ENCODE measurements at places on chromosomes 12 and 14. TPM values are rescaled to one million over a fixed set of nuclear protein-coding genes. Genes with fewer than 3 reads are reported as not detected.

DNA sequence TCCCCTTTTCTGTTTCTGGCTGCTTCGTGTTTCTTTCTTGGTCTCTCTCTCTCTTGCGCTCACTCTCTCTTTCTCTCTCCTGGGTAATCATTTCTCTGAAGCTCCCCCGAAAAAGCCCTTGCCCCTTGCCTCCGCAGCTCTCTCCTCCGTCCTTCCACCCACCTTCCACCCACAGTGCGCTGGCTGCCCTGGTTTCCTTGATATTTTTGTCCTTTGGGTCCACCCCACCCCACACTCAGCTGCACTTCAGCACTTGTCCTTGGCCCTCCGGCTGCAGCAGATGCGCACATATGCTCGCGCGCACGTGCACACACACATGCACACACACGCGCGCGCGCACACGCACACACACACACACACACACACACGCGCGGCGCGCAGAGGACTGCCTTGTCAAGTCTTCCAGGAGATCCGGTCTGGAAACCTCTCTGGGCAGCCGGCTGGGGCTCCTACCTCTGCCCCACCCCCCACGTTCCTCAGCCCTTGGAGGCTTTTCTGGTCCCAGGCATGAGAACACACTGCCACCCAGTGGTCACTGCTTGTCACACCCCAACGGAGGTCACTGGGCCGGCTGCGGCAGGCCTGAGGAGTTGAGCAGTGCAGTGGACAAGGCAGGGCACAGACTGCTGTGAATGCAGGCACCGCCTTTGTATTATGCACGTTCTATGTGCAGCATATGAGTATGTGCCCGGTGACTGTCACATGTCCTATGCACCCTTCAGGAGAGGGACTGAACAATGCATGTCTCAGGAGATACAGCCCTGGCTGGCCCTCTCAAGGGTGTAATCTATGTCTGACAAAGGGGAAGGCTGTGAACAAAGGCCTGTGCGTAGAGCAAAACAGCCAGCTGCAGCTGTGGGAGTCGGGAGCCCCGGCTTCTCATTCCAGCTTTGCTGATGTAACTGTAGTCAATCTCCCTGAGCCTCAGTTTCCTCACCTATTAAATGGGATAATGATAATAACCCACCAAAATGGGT is 6.5 kb downstream of the LAG3 start:
- peak; percentile 82 for DNase-seq

DNA sequence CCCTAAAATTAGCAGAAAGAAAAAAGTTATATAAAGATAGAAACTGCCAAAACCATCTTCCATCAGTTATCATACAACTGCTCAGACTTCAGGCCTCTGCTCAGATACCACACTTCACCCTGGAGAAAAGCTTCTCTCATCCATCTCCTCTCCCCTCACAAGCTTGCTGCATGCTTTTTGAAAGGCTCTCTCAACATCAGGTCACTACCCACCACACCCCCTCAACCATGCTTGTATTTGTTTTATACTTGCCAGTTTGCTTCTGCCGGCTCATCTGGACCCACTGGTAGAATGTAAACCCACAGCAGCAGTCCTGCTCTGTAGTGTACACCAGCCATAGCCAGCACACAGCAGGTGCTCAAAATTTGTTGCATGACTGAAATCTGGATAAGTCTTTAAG is 8.8 kb downstream of the PPP1CC start:
- DNase-seq: no peak

DNA sequence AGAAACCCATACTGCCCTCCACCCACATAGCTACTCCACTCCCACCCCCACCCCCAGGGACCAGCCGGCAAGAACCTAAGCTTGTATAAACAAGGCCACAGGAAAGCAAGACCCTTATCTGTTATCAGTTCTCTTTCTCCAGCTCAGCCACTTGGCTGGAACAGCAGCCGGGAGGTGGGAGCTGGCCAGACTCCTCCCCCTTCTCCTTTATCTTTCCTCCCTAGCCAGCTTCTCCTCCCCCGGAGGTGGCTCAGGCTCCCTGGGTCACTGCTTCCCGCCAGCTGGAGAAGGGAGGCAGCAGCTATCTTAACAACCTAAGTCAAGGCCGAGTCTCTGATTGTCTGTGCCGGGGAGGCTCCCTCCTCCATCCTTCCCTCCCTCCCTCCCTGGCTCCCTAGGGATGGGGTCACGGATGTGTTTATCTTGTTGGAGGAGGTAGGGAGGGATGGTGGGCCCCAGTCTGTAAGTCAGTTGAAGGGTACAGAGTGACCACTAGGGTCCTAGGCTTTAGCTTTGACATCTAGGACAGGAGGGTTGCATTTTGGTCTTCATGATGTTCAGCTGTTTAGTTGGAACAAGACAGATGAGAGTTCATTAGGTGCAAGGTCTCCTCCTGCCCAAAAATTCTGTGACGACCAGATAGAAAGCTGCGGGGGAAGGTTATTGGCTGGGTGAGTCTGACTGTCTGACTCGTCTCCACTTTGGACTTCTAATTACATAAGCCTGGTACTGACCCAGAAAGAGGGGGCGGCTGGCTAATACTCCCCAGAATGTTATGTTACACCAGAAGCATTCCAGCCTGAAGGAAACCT is 29.7 kb downstream of the ZFP36L1 start:
- peak; percentile 63 for DNase-seq

DNA sequence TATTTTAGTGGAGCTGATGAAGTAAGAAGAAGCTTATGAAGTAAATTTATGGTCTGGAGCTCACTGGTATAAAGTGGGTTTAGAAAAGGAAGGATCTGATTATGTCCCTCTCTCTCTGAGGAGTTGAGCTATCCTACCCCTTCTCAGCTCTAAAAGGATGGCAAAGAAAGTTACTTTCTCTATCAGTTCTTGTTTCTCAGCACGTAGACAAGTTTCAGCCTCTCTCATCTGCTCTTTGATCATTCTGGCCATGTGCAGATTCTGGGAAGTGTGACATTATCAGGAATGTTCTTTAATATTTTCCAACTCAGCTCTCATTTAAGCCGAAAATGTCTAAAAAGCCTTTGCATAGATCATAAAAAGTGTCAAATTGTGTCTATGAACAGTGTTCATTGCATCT is 5.8 kb upstream of the EGLN3 start:
- no peak for DNase-seq

DNA sequence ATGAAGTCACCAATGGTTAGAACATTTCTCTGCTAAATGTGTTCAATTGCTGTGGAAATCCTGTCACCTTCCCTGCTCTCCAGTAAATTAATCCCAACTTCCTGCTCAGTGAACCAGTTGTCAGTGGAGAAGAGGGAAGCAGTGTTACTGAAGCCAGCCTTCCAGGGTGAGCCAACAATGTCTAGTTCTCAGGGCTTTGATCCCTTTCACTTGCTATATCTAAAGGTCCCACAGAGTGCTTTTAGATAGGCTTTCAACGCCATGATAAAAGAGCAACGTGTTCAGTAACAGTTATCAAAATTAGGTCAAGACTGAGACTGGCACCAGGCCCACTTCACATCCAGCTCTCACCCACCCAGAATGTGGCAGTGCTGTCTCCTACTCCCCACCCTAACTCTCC is 139.7 kb downstream of the KCNH5 start:
- DNase-seq: no peak

DNA sequence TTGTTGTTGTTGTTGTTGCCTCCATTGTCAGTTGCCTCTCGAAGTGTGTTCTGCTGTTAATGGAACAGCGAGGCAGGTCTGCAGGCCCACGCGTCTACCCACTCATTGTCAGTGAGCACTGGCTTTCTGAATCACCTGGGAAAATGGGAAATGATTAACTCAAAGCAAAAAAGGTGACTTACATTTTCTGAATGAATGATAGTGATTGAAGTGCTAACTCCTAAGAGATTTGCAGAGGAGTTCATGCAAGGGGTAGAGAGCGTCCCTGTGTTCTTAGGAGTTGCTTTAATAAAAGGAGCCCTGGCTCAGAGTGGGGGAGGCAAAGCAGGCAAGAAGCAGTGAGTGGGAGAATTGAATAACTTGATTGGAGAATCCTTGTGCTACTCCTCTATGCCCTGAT is 177.6 kb downstream of the CAND1 start:
- DNase-seq: no peak

- no peak for DNase-seq
Measured at GRCh38 chr14:42323426-42323825, 716.8 kb downstream of the LRFN5 start.

- DNase-seq: no peak
Measured at GRCh38 chr12:128004383-128004938, 262.5 kb upstream of the TMEM132C start.

DNA sequence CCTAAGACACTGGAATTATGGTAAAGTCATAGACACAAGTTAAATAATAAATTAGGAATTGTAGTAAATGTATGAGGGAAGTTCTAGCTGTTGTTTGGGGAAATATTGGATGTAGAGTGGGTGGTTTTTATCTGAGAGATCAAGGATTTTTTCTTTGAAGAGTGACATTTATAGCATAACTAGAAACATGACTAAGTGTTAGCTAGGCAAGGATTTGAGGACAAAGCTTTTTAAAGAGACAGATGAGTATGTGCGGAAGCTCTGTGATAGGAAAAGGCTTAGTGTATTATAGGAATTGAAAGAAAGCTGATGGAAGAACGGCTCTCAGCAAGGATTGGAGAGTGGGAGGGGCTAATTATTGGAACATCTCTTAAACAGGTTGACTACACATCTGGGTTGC is 24.5 kb downstream of the PDZRN4 start:
- DNase-seq: no peak

- no peak for DNase-seq
Measured at GRCh38 chr12:34604227-34604626, 581.9 kb downstream of the ALG10 start.

DNA sequence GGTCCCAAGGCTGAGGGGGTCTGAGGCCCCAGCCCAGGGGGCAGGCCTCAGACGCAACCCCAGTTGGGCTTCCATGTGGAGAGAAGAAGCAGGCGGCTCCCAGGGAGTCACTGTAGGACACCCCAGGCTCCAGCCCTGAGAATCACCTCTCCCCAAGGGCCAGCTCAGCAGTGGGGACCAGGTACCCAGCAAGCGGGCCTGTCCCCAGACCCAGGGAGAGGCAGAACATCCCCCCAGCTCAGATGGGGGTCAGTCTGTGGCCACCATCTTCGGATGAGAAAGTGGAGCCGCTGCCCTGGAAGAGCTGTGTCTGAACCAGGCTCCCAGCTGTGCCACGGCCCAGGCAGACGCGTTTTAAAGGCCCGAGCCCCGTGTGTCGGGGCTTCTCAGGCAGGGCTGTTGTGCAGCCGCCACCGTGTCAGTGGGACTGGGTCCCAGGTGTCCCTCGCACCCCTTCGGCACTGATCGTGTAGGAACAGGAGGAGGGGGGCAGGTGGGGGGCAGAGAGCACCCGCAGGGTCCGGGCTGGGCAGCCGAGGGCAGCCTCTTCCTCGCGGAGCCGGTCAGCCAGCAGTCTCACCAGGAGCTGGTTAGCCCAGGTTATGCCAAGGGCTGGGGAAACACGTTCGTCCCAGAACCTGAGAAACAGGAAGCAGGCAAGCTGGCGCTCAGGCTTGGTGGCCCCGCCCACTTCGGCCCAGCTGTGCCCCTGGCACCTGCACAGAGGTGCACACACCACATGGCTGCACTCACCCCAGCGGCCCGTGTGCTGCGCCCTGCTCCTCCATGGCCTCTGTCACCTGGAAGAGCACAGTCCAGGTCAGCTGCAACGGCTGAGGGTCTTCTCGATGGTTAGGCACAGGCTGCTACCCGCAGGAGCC is 16.6 kb downstream of the XRCC3 start:
- DNase-seq: no peak

- DNase-seq: peak; percentile 11
Measured at GRCh38 chr12:102484428-102484958, 4.1 kb upstream of the IGF1 start.

DNA sequence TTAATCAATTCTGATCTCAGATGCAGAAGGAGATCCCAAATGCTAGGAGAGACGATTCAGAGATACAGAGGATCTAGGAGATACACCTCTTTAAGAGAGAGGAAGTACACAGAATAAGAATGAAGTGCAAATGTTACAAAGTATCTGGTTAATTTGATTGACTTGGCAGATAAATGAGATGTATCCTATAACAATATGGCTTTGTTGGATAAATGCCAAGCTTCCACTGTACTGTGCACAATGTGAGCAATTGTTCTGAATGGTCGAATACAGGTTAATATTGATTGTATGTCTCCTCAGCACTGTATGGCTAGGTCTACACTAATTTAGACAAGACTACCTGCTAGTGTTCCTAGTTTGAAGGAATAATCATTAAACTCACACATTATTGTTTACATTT is 119.6 kb upstream of the PTPRB start:
- no peak for DNase-seq

- DNase-seq: no peak
Measured at GRCh38 chr12:75525263-75525662, 13.9 kb upstream of the KRR1 start.

DNA sequence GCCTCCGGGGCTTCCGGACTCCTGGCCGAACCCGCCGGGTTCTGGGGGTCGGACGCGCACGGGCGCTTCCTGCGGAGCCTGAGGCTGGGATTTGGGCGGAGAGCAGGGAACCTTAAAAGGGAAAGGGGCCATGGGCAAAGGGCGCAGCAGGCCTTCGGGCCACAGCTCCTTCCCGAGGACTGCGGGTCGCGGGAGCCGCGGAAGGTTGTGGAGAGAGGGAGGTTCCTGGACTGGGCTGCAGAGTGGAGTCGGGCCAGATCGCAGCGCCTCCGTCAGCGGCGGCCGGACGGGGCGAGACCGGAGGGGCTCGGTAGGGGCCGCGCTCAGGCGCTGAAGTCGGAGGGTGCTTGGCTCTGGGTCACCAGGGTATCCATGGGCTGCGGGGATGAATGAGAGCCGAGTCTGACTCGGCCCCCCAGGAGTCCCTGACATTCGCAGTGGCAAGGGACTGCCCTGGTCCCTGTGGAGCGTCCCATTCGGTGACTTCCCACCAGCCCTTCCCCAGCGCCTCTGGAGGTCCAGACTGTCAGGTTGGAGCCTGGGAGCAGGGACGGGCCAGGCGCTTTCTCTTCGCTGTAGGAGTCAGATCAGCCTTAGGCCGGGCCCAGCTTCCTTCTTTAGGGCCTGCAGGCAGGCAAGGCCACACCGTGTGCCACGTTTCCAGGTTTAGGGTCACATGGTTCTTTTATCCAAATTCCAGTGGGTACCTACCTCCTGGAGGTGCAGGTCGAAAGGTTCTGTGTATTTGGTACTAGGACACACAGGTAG is 938 bp upstream of the SLC25A29 start:
- no peak for DNase-seq

GRCh38 chr14:90660865-90661570 is 155.2 kb downstream of the TTC7B start:
- no peak for DNase-seq

- no peak for DNase-seq
Measured at GRCh38 chr12:66337381-66338010, 35.2 kb downstream of the HELB start.

Gene KRT1
- total RNA-seq: not detected

Gene CLEC6A
- not detected for total RNA-seq

Gene KCNC2
- total RNA-seq: not detected

Gene TCL1A
- not detected for total RNA-seq

Gene ALG10B
- 1.8 TPM for total RNA-seq

Gene RPL10L
- total RNA-seq: not detected

Gene PMEL
- total RNA-seq: 3.9 TPM

Data from astrocyte (in vitro differentiated cells and primary cell).